Spinal cord (tissue), 10 donors: ENCODE measurements at places on chromosomes 5 and 9. TPM values are rescaled to one million over a fixed set of nuclear protein-coding genes. Genes with fewer than 3 reads are reported as not detected.

Gene TEX48
- total RNA-seq: not detected

Gene PRRX2
- 2.4 TPM for total RNA-seq

Gene NEUROG1
- not detected for total RNA-seq

Gene SARDH
- 7.4 TPM for total RNA-seq

Gene AGPAT2
- 8.7 TPM for total RNA-seq

Gene C5orf52
- not detected for total RNA-seq

Gene NREP
- 555 TPM for total RNA-seq

- DNase-seq: no peak
Observed at GRCh38 chr5:118533156-118533555, 455.2 kb downstream of the DTWD2 start.

DNA sequence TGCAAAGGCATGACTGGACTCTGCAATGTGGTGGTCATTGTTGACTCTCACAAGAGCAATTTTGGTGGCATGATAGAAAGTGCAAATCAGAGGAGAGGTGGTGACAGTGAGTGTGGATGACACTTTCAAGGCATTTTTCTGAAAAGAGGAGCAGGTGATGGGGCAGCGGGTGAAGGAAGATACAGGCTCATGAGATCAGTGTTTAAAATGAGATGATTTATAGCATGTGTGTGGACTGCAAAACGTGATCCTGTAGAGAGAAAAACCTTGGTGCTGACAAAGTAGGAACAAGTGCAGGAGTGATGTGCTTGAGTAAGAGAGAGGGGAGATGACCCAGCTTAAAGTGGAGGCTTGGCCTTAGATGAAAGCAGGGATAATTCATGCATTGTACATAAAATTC is 171.2 kb upstream of the PPP2R2B start:
- no peak for DNase-seq

DNA sequence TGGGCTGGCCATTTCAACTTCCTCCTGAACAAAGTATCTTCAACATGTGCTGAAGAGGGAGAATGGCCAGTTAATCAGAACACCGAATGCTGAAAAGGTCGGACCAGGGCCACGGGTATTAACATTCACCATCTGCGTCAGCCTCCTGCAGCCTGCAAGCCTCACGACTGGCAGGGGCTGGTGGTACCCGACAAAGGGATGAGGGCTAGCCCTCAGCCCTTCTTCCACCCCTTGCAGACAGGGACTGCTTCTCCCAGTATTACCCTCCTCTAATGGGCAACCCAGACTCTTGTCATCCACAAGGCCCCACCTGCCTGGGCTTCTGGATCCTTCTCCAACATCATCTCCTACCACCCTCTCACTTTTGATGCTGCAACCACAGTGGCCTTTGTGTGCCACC is 246.6 kb downstream of the FSTL4 start:
- no peak for DNase-seq

- DNase-seq: no peak
Observed at GRCh38 chr5:6175172-6175854, 203.0 kb downstream of the MED10 start.

- DNase-seq: no peak
Observed at GRCh38 chr5:138603249-138603920, 28.2 kb upstream of the HSPA9 start.

GRCh38 chr5:149773291-149774095 is 43.4 kb downstream of the PPARGC1B start:
- no peak for DNase-seq

DNA sequence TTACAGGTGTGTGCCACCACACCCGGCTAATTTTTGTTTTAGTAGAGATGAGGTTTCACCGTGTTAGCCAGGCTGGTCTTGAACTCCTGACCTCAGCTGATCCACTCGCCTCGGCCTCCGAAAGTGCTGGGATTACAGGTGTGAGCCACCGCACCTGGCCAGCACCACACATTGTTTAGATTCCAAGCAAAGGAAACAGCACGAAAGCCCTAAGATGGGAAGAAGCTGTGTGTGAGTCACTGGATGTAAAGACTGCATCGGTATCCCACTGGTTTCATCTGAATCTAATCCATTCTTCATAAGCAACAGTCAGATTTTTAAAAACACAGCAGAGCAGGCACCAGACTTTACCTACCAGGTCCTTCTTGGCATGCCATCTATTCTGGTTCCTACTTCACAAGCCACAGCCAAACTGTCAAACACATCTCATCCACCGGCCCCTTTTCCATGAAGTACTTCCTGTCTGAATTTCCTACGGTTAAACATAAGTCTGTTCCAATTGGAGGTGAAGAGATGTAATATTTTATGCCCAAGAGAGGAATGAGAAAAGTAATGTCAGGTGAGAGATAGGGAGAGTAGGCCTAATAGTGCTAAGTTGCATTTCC is 17.4 kb downstream of the UBTD2 start:
- no peak for DNase-seq

DNA sequence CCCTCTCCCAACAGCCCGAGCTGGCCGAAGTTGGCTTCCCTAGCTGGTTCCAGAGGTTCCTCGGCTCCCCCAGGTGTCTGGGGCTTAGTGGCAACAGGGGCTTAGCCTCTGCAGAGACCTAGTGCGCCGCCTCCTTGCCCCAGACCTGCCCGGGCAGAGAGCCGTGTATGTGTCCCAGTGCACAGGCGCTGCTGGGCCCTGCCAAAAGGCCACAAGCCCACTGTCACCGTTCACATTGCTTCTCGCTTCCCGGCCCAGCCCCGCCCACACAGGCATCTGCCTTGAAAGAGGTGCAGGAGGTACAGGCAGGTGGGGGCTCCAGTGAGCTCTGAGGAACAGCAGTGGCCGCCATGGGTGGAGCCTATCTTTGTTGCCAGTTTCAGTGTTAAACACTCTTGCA is 2.5 kb upstream of the CACFD1 start:
- no peak for DNase-seq

DNA sequence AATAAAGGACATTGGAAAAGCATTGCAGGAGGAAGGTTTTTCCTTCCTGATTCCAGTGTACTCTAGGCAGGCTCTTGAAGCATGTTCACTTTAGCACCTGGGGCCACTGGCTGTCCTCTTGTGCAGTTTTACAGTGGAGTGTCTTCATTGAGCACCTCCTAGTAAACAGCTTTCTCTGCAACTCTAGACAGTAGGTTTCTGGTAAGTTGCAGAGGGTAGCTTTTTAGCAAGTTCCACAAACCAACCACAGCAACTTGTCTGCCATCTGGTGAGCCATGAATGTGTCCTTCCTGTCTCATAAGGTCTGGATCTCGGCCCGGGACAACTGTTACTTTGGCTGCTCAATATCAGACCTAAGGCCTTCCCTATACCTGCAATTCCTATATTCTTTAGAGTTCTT is 488.0 kb downstream of the MAN2A1 start:
- no peak for DNase-seq

GRCh38 chr9:15499139-15499538 is 11.6 kb downstream of the PSIP1 start:
- no peak for DNase-seq

DNA sequence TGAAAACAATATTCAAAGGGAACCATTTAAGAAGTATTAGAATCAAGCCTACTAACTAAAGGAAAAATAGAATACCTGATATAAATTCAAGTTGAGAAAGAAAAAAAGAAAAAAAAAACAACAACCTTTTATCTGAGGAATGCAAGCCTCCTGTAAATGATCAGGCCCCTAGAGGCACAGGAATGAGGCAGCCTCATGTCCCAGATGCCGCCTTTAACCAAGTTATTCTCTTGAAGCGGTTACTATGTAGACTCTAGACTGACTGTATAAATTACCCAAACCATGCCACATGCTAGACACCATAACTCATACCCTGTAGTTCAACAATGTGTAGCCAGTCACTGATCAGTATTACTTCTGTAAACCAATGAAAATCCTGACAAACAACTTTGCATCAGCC is 929.6 kb downstream of the TAF11L14 start:
- DNase-seq: no peak

DNA sequence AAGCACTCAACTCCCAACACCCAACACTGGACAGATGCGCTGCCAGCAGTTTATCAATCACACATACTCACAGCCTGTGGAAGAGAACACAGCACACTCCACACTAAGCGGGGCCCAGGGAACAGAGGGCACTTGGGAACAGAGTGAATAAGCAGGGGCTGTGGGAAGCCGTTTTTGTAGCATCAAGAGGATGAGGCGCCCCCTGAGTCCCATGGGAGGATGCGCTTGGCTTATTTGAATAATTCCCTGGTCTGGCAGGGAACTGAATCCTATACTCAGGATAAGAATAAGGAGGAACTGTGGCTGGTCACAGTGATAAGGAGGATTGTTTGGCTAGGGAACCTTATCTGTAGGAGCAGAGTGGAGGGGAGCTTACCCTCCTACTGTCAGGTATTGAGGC is 96.1 kb upstream of the DNAH5 start:
- no peak for DNase-seq

DNA sequence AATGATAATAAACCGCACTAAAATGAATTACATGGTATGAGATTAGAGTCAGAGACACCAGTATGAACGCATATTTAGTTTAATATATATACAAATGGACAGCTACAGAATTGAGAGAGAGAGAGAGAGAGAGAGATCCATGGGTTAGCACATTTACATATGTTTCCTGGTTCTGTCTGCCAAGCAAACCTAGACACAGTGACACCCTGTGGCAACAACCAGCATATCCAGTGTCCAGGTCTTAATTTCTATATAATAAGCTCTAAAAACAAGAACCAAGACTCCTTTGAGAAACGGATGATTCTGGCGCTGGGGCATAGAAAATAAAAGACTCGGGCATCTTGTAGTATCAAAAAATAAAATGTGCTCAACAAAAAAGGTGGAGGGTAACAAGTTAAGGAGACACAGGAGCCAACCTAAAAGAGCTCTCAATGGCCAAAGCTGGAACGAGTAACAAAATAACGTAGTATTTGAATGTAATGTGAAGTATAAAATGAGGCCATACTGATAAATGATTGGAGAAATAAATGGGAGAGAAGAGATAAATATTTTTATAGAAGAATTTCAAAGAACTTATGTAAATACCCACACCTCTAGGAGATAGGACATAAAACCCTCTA is 84.5 kb downstream of the RFX3 start:
- peak; percentile 25 for DNase-seq

GRCh38 chr9:133886563-133887501 is 105.3 kb downstream of the VAV2 start:
- DNase-seq: no peak

DNA sequence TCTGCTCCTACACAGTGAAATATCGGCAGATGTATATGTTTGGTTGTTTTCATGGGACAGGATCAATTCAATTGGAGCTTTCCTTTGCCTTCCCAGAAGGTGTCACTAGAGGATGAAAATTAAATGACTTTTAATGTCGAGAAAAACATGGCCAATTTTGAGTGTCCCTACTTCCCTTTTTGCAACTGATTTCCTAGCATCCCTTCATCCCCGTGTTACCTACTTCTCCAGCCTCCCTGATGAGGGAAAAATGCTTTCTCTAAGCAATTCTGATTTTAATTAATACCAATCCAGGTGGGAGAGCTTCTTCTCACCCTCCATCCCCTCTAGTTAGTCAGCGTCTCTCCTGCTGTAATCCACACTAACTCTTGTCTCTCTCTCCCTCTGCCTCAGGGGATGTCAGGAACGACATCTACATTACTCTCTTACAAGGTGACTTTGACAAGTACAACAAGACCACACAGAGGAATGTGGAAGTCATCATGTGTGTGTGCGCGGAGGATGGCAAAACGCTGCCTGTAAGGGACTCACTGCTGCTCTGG is 64.9 kb downstream of the DOCK2 start:
- DNase-seq: peak; percentile 93

DNA sequence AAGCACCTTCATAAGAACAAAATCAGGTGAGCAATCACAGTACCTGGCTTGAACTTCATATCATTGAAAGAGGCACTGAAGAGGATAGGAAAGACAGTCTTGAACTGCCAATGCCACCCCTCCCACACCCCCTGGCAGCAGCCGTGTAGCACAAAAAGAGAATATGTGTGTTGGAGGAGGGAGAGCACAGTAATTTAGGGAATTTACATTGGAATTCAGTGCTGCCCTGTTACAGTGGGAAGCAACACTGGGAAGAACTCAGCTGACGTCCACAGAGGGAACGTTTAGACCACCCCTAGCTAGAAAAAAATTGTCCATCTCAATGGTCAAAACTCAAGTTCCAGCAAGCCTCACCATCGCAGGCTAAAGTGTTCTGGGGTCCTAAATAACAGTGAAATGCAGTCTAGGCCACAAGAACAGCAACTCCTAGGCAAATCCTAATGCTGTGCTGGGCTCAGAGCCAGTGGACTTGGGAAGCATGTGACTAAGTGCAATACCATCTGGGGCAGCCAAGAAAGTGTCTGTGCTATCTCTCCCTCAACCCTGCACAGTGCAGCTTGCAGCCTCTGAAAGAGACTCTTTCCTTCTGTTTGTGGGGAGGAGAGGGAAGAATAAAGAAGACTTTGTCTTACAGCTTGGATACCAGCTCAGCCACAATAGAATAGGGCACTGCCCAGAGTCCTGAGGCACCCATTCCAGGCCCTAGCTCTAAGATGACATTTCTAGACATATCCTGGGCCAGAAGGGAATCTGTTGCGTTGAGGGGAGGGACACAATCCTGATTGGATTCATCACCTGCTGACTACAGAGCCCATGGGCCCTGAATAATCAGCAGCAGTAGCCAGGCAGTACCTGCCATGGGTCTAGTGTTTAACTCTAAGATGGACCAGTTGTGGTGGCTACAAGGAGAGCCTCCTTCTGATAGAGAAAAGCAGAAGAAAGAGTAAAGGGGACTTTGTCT is 62.1 kb upstream of the VLDLR start:
- DNase-seq: peak; percentile 40
